Activated CD8-positive, alpha-beta T cell treated with anti-CD3 and anti-CD28 coated beads for 36 hours (primary cell): ENCODE measurements at places on chromosomes 1 and 21. TPM values are rescaled to one million over a fixed set of nuclear protein-coding genes. Genes with fewer than 3 reads are reported as not detected.
A peak's percentile ranks its signal among the peaks of the same experiment; 100 is the strongest.

DNA sequence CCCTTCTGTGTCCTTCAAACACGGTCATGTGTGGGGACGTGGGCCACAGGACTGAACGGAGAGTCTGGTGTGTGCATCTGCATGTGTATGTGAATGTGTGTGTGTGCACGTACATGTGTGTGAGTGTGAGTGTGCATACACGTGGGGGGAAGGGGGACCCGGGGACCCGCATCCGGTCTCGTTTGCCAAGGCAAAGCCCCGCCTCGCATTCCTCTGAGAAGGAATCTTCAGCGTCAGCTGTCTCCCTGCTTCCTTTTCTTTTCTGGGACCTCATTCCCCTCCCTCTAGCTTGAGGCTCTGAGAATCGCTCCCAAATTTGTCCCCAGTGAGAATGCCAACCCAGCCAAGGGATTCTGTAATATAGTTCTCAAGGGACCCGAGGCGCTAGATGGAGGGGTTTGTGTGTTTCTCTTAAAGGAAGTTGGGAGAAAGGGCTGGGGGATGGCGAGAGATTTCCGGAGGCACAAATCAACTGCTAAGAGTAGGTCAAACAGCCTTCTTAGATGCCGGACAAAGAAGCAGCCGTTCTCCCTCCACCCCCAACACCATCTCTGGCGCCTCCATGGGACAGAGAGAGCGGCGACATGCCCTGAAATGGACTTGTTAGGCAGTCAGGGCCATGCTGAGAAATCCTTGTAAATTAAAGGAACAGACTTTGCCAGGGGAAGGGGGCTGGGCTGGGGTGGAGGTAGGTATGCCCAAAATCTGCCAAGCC, 6.6 kb downstream of the IFFO2 start:
- H3K4me1 ChIP-seq, result peaks cover 95% of the 10 kb centered on the region
- no peaks in the 10 kb centered on the region for H3K27me3 ChIP-seq
- peak overlapping the region; percentile 82 for H3K4me3 ChIP-seq
- H3K27ac ChIP-seq, result peak overlapping the region; percentile 93
- peaks cover 14% of the 10 kb centered on the region for H3K36me3 ChIP-seq

DNA sequence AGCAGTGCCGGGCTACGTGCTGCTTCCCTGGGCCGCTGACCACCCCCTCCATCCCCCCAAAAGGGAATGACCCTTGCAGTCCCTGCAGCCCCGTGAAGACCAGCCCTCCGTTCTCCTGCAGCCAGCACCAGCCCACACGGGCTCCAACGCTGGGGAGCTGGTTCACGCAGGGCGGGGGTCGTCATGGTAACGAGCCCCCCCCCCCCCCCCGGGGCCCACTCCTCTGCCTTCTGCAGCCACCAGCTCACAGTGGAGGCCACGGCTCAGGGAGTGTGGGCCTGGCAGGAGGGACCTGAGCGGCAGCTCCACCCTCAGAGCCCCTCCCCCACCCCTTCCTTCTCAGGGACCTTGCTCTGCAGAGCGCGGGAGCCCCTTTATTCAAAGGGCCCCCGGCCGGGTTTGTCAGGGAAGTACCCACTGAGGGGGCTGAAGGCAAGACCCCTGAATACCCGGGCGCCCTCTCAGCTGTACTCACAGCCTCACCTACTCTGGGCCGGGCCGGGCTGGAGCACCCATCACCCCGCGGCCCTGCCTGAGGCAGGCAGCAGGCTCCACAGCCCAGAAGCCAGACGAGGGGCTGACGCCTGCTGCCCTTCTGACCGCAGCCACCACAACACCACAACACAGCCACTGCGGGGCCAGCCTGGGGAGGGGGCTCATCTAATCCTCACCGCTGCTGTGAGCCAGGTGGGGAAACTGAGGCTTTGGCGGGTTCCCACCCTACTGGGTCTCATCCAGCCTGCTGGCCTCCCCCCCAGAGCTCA, 12.6 kb downstream of the MEGF6 start:
- H3K4me1 ChIP-seq, result peaks cover 17% of the 10 kb centered on the region
- DNase-seq, result no peak
- no peaks in the 10 kb centered on the region for H3K27me3 ChIP-seq
- H3K27ac ChIP-seq, result no peak overlapping the region
- H3K4me3 ChIP-seq, result no peak overlapping the region

The FAM131C gene
- total RNA-seq, result 0.87 TPM

DNA sequence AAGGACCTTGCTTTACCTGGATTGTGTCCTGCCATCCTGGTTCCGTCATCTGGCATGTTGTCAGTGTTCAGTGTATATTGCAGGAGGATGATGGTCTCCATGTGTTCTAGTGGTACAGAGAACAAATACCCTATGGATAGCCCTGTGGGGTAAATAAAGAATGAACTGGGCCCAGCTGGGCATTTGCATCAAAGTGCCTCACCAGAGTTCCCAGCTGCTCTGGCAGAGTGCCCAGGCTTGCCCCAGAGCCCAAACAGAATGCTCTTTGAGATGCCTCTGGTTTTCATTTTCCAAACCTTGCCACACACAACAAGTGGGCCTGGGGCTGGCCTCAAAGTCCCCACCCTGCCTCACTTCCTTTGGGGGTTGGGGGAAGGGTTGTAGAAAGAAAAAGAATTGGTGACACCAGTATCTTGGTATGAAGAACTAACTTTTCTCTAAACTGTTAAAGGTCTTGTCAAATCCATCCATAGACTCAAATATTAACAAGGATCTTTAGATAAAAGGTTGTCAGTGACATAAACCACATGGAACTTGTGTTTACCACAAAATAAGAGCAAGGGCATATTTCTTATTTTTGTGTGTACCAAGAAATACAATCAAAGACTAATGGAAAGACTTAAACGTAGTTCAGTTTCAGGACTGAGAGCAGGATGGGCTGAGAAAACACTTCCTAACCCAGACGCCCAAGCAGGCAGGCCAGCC, 82.2 kb downstream of the LMO4 start:
- H3K27ac ChIP-seq, result no peak overlapping the region
- H3K4me3 ChIP-seq, result no peak overlapping the region
- no peak for DNase-seq
- H3K4me1 ChIP-seq, result no peaks in the 10 kb centered on the region

GRCh38 chr1:93607814-93608186, 73.8 kb downstream of the BCAR3 start:
- H3K27ac ChIP-seq, result peak overlapping the region; percentile 27
- DNase-seq, result peak; percentile 69
- peaks cover 18% of the 10 kb centered on the region for H3K4me1 ChIP-seq
- no peaks in the 10 kb centered on the region for H3K36me3 ChIP-seq
- peaks cover 7% of the 10 kb centered on the region for H3K27me3 ChIP-seq

DNA sequence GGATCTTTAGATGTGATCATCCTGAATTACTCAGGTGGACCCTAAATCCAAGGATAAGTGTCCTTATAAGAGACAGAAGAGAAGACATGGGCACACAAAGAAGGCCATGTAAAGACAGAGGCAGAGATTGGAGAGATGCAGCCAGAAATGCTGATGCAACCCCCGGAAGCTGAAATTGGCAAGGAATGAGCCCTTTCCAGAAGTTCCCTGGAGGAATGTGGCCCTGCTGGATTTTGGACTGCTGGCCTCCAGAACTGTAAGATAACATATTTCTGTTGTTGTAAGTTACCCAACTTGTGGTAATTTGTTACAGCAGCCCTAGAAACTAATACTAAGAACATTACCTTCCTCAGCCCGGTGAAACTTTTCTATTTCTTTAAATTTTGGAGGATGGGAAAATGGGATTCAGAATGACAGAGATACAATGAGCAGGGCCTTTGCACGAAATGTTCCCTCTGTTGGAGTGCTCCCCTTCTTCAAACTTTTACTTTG, 11.2 kb upstream of the PLPP3 start:
- H3K27ac ChIP-seq, result no peak overlapping the region
- no peak overlapping the region for H3K4me3 ChIP-seq
- H3K4me1 ChIP-seq, result no peaks in the 10 kb centered on the region
- DNase-seq, result no peak

The GJA9 gene
- total RNA-seq, result not detected

DNA sequence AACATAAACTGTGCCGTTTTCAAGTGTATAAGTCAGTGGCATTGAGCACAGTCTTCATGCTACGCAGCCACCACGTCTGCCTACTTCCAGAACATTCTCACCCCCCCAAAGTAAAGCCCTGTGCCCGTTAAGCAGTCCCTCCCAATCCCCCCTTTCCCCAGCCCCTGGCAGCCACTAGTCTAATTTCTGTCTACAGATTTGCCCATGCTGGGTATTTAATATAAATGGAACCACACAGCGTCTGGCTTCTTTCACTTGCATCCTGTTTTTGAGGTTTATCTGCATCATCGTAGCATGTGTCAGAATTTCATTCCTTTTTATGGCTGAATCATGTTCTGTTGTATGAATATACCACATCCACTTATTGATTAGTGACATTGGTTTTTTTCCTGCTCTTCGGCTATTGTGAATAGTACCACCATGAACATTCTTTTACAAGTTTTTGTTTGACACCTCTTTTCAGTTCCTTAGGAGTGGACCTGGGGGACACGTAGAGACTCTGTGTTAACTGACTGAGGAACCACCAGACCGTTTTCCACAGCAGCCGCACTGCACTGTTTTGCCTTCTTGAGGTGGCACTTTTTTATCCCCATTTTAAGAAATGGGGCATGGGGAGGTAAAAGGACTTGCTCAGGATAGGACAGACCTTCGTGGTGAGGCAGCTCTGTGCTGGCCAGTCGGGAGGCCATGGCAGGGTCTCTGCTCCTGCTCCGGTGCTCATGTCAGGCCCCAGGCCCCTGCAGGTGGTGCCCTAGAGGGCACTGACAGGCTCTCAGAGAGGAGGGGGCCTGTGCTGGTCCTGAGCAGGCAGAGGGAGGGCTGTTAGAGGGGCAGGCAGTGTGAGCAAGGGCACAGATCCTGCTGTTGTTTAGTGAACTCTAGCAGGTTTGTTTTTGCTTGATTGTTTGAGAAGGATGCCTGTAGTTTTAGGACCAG, 123.8 kb downstream of the PCBP3 start:
- no peaks in the 10 kb centered on the region for H3K36me3 ChIP-seq
- no peaks in the 10 kb centered on the region for H3K27me3 ChIP-seq
- H3K4me3 ChIP-seq, result peak overlapping the region; percentile 32
- DNase-seq, result peak; percentile 53

The OR2T29 gene
- total RNA-seq, result not detected

- no peaks in the 10 kb centered on the region for H3K27me3 ChIP-seq
- no peak overlapping the region for H3K4me3 ChIP-seq
- H3K4me1 ChIP-seq, result no peaks in the 10 kb centered on the region
Observed at GRCh38 chr1:1926886-1927660, 8.0 kb upstream of the TMEM52 start.

The SPRR2E gene
- total RNA-seq, result not detected

The AKR7A3 gene
- 0.54 TPM for total RNA-seq

DNA sequence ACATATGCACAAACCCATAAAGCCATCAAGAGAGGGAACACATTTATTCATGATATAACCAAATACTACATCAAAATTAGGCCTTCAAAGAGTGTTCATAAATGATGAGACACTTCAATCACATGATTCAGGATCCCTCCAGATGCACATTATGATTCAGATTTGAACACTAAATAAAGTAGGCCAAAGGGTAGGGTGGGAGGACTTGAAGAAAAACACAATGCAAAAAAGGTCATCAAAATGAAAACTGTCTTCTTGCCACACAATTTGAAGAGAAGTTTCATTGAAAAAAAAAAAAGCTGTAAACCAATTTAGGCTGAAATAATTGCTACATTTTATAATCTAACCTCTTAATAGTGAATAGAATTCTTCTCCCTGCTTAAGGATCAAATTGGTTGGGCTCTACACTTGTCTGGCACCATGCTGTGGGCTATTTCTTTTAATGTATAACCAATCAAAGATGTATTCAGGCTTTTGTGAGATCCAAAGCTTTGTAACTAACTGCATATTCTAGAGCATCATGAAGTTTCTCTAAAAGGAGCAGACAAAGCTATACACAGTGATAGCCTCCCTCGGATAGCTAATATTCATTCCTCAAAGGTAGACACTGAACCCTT, 58.1 kb downstream of the ZSWIM5 start:
- peaks cover 5% of the 10 kb centered on the region for H3K4me1 ChIP-seq
- H3K36me3 ChIP-seq, result no peaks in the 10 kb centered on the region
- DNase-seq, result no peak
- H3K4me3 ChIP-seq, result no peak overlapping the region
- H3K27ac ChIP-seq, result no peak overlapping the region

DNA sequence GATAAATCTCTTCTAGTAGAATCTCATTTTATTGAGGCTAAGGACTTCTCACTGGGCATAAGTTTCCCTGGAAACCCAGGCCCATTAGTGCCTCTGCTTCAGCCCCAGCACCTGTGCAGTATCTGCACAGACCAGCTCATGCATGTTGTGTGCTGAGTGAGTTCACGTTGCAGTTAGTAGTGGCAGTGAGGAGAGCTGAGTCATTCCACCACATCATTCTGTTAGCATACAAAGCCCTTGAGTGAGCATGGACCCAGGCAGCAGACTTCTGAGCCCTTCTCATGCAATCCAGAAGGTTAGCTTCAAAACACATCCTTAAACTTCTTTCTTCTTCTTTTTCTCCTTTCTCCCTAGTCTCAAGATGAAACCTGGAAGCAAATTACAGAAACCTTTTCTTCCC, 45.8 kb upstream of the NTPCR start:
- H3K27ac ChIP-seq, result no peak overlapping the region
- peaks cover 5% of the 10 kb centered on the region for H3K27me3 ChIP-seq
- peak; percentile 4 for DNase-seq
- peaks cover 14% of the 10 kb centered on the region for H3K4me1 ChIP-seq
- no peak overlapping the region for H3K4me3 ChIP-seq
- H3K36me3 ChIP-seq, result no peaks in the 10 kb centered on the region

DNA sequence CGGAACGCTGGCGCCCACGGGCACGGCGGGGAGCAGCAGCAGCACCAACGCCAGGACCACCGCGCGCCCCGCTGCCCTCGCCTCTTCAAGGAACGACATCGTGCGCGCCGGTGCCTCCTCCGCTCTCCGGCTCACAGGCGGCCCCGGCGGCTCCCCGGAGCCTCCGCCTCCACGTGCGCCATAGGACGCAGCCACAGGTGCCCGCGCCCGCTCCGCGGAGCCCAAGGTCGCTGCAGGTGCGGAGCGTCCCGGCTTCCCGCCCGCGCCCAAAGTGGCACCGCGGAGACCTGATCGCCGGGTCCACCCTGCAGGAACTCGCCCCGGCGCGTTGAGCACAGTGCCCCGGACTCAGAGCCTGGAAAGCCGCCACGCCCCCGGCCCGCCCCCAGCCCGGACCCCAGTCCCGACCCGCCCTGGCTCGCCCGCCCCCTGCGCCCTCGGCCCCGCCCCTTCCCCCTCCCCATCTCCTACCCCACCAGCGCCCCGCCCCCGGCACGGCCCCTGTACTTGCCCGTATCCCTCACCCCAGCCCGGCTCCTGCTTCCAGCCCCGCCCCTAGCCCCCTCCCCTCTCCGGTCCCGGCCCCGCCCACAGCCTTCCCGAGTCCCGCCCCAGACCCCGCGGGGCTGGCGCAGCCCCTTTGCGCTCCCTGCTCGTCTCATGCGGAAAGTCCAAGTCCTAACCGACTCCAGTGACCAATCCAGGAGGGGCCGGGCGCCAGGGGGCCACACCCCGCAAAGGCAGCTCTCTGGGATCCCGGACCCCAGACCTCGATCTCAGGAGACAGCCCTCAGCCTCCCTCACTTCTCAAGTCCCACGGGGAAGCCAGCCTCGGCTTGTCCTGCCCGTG, at the start of gene MEGF6:
Gene MEGF6, minus strand, starts transcription at position 339 of the 850 bp plus-strand sequence. Its CDS starts 240 bp downstream, at position 99.
- H3K36me3 ChIP-seq, result no peaks in the 10 kb centered on the region
- peaks cover 4% of the 10 kb centered on the region for H3K4me1 ChIP-seq
- H3K27ac ChIP-seq, result no peak within 1 kb of the TSS
- peak within 1 kb of the TSS; percentile 53 for H3K4me3 ChIP-seq
- H3K27me3 ChIP-seq, result peaks cover 11% of the 10 kb centered on the region
- peak; percentile 61 for DNase-seq
